KBM-7 (cell line): ENCODE measurements at places on chromosomes 4 and X.
A peak's percentile ranks its signal among the peaks of the same experiment; 100 is the strongest.

GRCh38 chrX:77447653-77448569 lies 722 bp downstream of the FGF16 start:
- DNase-seq, result no peak

GRCh38 chr4:88268913-88269312 lies 15.4 kb downstream of the PPM1K start:
- DNase-seq, result no peak

DNA sequence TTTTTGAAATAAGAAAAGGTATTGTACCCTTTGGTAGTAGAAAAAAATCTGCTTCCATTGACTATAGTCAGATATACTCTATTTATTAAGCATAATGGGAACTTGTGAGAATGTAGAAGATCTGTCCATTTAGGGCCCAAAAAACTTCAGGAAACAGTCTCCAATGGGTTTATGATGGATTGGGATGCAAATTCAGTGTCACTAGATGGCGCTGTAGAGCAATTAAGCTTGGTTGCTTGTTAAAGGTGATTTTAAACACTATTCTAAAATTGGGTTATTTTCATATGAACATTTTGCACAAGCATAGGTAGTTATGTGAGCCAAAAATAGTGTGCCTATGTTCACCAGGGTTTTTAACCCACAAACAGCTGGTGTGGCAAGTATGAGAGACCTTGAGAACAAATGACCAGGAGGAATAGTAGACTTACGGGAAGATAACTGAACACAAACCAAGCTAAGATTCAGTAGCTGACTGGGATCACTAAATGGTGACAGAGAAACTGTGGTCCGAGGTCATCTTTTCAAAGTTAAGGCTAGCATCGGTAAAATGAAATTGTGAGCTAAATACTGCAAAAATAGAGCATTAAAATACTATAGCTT lies 80.3 kb upstream of the LSM6 start:
- peak; percentile 51 for DNase-seq

GRCh38 chr4:178198691-178199090 lies 756.5 kb upstream of the AGA start:
- DNase-seq, result no peak

DNA sequence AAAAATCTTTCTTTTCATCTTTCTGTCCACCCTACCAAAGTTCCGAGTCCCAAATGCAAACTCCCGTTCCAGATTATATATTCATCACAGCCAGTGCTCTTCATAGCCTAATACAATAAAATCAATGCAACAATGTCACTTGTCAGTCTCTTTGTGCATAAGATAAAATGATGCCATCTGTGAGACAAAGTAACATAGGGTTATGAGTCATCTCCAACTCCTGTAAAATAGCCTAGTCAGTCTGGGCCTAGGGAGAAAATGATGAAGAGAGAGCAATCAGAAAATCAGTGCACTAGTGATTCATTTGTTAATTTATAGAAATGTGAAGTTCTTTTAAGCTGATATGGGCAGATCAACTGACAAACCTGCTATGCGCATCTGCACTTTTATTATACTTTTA lies 689.1 kb upstream of the DIAPH2 start:
- no peak for DNase-seq

- no peak for DNase-seq
These were observed 707 bp upstream of the UNC5C start for GRCh38 chr4:95549246-95550114.

DNA sequence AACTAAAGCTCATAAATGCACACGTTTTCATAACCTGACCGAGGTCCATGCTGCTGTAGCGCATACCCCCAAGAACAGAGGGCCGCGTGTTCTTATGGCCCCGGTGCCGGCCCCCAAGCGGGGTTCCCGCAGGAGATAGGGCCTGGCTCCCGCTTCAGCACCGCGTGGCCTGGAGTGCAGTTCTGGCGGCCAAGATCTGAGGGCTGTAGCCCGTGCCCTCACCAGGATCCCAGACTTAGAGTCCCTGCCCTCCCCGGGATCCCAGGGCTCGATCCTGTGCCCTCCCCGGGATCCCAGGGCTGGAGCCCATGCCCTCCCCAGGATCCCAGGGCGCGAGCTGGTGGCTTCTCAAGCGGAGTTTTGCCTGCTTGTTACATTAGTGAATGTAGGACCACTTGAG lies 1.0 kb upstream of the GRPEL1 start:
- DNase-seq, result no peak

- DNase-seq, result no peak
These were observed 28.4 kb downstream of the ARHGEF6 start for GRCh38 chrX:136752346-136752745.

DNA sequence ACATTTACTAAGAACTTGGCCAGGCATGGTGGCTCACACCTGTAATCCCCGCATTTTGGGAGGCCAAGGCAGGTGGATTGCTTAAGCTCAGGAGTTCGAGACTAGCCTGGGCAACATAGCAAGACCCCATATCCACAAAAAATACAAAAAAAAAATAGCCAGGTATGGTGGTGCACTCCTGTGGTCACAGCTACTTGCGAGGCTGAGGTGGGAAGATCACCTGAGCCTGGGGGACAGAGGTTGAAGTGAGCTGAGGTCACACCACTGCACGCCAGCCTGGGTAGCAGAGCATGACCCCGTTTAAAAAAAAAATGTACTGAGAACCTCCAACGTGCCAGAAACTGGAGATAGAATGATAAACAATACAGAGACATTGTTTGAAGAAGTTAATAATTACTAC lies 8.0 kb downstream of the OPRPN start:
- DNase-seq, result no peak

- peak; percentile 51 for DNase-seq
These were observed 25.7 kb upstream of the MND1 start for GRCh38 chr4:153318696-153319320.

DNA sequence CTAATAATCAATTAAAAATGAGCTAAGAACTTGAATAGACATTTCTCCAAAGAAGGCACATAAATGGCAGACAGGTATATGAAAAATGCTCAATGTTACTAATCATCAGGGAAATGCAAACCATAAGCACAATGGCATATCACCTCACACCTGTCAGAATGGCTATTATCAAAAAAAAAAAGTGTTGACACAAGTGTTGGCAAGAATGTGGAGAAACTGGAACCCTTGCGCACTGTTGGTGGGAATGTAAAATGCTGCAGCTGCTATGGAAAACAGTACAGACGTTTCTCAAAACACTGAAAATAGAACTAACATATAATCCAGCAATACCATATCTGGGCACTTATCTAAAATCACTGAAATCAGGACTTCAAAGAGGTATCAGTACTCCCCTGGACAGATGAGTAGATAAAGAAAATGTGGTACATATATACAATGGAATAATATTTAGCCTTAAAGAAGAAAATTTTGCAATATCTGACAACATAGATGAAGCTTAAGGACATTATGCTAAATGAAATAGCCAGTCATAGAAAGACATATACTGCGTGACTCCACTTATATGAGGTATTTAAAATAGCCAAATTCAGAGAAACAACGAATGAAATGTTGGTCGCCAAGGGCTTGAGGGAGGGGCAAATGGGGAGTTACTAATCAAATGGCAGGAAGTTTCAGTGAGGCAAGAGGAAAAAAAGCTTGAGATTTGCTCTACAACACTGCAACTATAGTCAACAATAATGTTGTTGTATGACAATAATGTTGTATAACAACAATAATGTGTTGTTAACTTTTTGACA lies 175.5 kb downstream of the WDFY3 start:
- no peak for DNase-seq

DNA sequence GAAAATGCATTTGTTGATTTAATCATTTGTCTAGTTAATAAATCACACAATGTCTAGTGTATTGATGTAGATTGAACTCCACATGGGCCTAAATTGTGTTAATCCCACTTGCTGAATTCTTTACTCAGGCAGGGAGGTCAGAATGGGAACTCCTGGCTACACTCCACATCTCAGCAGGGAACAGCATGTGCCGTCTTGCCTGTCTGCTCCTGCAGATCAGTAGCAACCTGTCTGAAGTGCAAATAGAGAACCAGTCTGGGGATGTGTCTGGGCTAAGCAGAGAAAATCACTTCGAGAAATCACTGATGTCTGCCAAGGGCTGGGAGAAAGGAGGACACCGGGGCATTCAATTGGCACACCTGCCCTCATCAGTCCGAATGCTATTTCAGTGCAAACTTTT lies 16.5 kb upstream of the MXRA5 start:
- no peak for DNase-seq

DNA sequence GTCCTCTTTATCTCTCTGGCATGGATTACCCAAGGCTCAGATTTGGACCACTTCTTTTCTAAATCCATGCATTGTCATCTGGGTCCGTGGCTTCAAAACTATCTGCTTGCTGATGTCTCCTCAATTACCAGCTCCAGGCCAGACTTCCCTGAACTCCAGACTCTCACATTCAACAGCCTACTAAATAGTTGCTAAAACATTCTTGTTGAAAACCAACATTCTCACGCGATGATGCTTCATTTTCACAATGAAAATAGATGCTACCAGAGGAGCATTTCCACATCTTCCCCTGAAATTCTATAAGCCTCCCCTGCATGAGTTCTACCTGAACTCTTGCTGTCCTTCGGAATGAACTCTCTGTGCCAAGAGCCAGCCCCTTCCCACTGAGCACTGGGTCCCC lies 5.2 kb upstream of the TLR6 start:
- no peak for DNase-seq

DNA sequence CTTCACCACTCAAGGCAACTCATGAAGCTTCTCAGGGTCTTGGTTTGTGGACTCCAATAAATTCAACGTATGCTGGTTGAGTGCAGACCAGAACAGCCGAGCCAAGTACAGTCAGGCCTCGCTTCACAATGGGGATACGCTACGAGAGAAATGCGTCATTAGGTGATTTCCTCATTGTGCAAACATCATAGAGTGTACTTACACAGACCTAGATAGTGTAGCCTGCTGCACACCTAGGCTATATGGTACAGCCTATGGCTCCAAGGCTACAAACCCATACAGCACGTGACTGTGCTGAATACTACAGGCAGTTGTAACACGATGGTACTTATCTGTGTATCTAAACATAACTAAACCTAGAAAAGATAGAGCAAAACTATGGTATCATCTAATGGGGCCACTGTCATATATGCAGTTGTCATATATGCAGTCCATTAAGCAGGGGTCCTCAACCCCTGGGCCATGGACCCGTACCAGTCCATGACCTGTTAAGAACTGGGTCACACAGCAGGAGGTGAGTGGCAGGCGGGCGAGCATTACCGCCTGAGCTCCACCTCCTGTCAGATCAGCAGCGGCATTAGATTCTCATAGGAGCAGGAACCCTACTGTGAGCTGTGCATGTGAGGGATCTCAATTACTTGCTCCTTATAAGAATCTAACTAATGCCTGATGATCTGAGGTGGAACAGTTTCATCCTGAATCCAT lies 31.5 kb downstream of the RTL5 start:
- no peak for DNase-seq

- DNase-seq, result no peak
These were observed 25.3 kb upstream of the ZNF185 start for GRCh38 chrX:152872522-152872921.

GRCh38 chr4:37599092-37599790 lies 86.9 kb downstream of the RELL1 start:
- no peak for DNase-seq

DNA sequence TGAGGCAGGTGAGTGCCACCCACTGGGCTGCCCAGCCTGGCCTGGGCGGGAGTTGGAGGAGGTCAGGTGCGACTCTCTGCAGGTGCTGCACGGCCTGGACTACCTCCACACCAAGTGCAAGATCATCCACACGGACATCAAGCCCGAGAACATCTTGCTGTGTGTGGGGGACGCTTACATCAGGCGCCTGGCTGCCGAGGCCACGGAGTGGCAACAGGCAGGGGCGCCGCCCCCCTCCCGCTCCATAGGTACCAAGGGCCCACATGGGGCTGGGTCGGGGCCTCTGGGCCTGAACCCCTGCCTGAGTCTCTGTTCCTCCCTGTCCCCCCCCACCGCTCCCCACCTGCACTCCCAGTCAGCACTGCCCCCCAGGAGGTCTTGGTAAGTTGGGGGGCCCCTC lies 2.0 kb downstream of the SRPK3 start:
- DNase-seq, result no peak

GRCh38 chrX:151765026-151765425 lies 30.5 kb downstream of the CNGA2 start:
- DNase-seq, result no peak

DNA sequence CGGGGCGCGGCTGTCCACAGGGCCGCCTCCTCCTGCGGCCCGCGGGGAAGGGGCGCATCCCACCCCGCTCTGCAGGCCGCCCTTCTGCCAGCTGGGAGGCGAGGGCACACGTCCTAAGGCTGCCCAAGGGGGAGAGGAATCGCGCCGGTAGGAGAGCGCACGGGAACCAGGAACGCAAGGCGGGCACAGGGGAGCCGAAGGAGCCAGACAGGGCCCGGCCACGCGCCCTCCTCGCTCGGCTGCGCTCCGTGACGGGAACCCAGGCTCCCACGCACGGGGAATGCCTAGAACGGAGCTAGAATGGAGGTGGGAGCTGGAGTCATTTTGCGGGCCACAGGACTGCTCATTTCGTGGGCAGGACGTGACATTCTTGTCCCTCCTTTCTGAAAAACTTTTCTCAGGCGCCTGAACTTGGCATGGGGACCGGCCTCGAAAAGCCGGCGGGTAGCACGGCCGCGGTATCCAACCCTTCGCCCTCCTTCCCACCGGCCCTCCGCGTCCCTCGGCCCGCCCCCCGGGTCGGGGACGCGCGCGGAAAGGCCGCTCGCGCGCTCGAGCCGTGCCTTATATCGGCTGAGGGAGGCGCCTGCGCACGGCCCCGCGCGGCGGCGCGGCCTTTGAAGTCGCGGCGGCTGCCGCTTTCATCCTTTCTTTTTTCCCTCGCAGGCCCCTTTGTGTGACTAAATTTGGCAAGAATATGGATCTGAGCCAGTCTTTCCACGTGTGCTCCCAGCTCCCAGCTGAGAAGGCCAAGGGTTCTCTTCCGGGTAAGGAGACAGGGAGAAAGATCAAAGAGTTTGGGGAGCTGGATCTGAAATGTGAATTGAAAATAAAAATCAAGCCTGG lies 4.2 kb upstream of the LEF1 start:
- DNase-seq, result peak; percentile 52

DNA sequence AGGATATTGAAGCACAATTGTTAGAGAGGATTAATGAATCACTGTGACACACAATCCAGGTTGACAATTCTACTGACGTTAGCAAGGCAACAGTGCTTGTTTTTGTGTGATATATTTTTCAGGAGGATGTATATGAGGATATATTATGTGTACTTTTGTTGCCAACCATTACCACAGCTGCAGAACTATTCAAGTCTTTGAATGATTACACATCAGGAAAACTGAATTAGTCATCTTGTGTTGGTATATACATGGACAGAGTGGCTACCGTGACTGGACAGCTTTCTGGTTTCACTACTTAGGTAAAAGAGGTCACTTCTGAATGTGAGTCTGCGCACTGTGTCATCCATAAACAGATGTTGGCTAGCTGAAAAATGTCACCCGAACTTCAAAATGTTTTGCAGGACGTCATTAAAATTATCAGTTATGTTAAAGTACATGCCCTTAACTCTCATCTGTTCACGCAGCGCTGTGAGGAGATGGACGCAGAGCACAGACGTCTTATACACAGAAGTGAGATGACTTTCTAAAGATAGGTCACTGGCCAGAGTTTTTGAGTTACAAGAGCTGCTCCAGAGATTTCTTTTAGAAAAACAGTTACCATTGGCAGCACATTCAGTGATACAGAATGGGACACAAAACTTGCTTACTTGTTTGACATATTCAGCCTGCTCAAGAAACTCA lies 69.0 kb downstream of the MRPL1 start:
- no peak for DNase-seq

GRCh38 chr4:66777097-66777496 lies 768.2 kb downstream of the CENPC start:
- DNase-seq, result no peak

GRCh38 chr4:40515037-40515397 lies 114.6 kb downstream of the RBM47 start:
- DNase-seq, result no peak

GRCh38 chrX:133550665-133551485 lies 135.6 kb upstream of the GPC4 start:
- DNase-seq, result no peak
